ENCODE measurements at places on chromosomes 2 and 18. TPM values are rescaled to one million over a fixed set of nuclear protein-coding genes. Genes with fewer than 3 reads are reported as not detected.

GRCh38 chr2:240441993-240442411 is 6.5 kb downstream of the GPC1 start:
- no peak for DNase-seq

The PKDCC gene
- 12.9 TPM for total RNA-seq

DNA sequence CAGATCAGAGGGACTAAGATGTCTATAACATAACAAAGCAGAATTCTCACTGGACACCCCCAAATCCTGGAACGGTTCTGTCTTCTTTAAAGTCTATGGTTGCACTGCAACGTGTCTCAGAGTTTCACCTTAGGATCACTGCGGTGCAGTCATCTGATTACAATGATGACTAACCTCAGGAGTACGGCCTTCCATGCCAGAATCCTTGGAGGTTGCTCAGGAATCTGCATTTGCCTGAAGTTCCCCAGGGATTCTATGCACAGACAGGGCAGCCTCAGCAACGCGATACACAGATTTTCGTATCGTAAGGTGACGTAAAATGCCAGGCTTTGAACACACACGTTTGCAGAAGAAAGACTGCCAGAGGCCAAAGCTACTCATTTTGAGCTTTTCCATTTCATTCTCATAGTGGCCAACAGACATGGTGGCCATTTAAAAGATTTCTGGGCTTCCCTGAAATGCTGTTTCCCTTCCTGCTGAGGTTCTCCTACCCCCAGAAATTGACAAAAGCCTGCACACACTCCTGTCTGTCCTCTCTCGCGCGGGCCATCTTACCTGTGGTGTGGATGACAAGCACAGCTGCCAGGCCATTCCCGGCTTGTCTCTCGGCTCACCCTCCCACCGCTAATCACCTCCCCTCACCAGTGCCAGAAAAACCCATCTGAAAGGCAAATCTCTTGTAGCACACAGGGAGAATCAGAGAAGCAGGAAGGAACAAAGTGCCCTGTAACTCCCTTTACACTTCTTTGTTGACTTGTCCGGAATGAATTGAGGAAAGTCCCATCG is 148.8 kb downstream of the ACKR3 start:
- DNase-seq, result peak; percentile 38

The LRRTM4 gene
- total RNA-seq, result 0.29 TPM

The TMEM178A gene
- 1.3 TPM for total RNA-seq

GRCh38 chr2:40364151-40364874 is 87.6 kb downstream of the SLC8A1 start:
- no peak for DNase-seq

- DNase-seq, result no peak
Measured at GRCh38 chr2:27925766-27926472, 35.4 kb downstream of the BABAM2 start.

The ZSCAN30 gene
- 2.3 TPM for total RNA-seq

GRCh38 chr2:32806857-32807256 is 139.9 kb upstream of the LTBP1 start:
- no peak for DNase-seq

GRCh38 chr18:35322486-35323458 is 21.4 kb downstream of the ZNF24 start:
- DNase-seq, result no peak

DNA sequence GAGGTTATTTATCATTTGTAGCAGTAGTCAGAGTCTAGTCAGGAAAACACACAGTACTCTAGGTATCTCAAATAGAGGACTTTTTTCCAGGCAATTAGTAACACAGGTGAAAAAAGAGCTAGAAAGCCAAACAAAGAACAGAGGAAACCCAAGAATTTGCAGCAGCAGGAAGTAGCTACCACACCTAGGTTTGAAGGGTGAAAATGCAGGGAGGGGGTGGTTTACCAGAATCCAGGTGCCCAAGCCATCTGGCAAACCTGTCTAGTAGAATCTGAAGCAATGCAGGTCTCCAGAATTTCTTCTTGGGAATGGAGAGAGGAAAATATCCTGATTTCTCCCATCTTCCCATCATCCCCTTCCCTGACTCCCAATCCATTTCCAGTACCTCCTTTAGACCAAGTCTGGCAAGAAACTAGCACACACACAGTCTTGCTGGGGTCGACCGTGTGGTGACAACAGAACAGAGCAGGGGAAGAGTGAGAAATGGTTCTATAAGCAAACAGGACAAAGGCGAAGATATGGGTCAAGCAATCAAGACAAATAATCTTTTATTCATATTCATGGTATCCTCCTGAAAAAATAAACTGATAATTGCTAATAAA is 231.9 kb upstream of the MMADHC start:
- no peak for DNase-seq

The GPBAR1 gene
- total RNA-seq, result not detected

- DNase-seq, result no peak
Measured at GRCh38 chr2:109289504-109290222, 160.7 kb downstream of the SH3RF3 start.

DNA sequence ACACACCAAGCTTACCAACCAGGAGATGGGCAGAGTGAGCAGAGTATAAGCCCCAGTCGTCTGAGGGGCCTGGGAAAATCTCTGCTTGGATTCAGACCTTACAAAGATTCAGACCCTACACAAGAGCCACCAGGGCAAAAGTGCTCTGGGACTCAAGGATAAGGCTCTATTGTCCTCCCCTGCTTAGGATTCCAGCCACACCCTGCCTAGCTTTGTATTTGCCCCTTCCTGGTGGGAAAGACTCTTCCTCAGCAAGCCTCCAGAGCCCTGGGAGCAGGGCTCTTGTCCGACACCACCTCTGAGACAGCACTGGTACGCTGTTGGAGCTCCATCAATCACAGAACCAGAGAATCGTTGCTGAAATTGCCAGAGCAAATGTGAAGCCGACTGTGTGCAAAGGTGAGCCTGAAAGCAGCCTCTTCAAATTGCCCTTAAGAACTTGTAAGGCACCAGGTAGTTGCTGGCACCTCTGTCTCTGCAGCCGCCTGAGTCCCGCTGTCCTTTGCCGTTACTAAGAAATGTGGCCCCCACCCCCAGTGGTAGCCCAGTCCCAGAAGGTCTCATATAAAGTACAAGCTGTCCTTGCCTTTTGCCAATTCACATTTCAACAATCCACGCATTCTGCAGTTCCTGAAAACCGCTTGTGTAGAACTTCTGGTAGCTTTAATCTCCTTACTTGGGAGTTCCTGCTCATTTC is 148.7 kb downstream of the CTIF start:
- no peak for DNase-seq

DNA sequence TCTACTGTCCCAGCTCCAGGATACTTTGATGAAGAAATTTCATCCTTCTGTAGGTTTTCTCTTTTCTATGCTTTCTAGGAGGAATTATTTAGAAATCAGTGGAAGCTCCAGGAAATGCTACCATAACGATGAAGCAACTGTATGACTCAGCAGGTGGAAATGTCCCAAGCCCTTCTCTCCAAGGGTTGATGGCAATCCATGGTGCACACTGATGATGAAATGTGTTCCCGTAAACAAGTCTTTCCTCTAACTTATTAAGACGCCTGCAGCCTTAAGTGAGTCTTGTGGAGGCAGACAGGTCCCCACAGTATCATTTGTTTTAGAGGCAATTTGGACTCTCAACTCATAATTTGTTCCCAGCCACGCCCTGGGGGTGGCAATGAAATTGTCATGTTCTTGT is 777.6 kb upstream of the SOX11 start:
- DNase-seq, result no peak

GRCh38 chr2:177148477-177149154 is 64.0 kb upstream of the HNRNPA3 start:
- peak; percentile 79 for DNase-seq

The MARCHF4 gene
- 4.1 TPM for total RNA-seq

DNA sequence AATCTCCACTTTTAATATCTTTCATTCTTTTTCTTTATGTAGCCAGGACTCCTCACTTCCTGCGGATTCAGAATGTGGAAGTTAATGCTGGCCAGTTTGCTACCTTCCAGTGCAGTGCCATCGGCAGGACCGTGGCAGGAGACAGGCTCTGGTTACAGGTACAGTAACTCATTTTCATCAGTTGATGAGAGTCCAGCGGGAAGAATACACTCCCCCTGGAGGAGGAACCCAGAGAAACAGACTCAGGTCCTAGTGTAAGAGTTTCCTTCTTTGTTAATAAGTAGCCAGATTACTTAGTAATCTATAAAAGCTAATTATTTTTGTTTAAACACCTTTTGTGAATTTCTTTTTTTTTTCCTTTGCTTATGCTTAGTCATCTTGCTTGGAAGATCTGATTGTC is 359.4 kb downstream of the PTPRM start:
- DNase-seq, result no peak

DNA sequence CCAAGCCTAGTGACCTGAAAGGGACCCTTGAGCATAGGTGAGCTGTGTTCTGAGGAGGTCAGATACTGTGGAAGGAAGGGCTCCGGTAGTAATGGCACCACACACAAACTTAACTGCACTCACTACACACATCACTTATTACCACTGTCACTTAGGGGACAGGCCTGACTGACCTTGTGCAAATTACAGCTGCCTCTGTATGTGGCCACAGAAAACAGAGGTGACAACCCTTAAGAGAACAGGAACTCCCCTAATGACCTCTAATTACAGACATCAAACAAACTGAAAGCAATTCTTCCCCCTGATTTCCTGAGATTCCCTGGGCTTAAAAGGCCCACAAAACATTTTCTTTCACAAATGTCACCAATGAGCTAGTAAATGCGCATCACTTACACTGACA is 360.6 kb downstream of the RND3 start:
- no peak for DNase-seq

The ARL5A gene
- total RNA-seq, result 64.6 TPM

DNA sequence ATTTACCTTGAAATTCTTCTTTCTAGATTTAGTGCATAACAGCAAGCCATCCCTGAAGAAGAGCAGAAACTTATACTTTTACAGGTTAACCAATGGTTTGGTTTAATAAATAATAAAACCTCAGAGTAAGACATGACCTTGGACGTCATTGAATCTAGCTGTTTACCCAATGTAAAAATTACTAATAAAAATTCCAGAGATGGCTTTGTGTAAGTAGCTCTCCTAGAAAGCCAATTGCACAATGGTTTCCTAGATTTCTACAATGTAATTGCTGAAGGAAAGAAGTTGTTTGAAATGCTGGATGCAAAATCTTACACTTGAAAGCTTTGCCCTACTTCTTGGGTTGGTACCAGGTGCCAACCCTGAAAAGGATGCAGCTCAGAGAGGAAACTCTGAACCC is 1.5 kb downstream of the XDH start:
- no peak for DNase-seq

DNA sequence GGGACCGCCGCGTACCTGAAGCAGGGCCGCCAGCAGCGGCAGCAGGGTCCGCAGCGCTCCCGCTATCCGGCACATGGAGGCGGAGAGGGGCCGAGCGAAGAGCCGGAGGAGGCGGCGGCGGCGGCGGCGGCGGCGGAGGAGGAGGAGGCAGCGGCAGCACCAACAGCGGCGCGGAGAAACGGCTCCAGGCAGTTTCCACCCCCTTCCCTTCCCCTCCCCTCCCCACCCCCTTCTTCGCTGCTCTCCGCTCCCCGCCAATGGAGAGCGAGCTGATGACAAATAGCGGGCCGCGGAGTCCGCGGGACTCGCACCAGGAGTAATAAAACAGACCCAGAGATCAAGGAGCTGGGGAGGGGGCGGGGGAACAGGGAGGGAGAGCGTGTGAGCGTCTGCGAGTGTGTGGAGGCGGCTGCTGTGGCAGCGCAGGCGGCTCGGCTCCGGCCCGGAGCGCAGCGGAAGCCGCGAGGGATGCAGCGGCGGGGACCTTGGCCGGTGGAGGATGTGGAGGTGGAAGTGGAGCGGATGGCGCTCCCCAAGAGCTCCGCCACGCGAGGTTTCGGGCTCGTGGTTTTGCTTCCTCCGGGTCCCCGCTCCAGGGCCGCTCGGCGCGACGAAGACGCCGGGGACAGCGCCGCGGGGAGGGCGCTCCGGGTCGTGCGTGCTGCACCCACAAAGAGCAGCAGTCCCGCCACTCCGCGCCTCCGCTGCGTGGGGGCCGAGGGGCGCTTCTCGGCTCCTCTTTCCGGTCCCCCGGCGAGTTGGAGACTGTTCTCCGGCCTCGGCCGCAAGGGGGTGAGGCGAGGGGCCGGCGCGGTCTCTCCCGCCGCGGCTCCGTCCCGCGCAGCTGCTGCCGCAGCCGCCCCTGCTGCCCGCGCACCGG is at the start of gene CDH2:
Gene CDH2, minus strand, starts transcription at position 183 of the 880 bp plus-strand sequence. Its CDS starts 108 bp downstream, at position 75.
- DNase-seq, result peak; percentile 92

The NEU2 gene
- not detected for total RNA-seq

The CRACDL gene
- 1.3 TPM for total RNA-seq

DNA sequence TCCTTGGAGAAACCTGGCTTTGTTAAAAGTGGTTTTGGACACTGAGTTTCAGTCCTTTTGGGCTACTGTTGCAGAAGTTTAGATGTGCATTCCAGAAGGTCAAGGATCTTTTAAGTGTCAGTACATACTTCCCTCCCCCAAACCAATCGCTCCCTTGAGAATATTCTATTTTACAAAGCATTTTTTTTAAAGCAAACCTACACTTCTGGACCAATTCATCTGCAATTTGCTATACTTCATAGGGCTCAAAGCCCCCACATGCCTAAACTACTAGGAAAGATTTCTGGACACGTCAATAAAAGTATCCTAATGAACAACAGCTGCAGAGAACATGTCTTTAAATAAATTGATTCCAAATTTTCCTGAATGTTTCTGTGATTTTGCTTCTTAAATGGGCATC is 157.6 kb downstream of the RDH14 start:
- no peak for DNase-seq

The ABCG5 gene
- not detected for total RNA-seq

DNA sequence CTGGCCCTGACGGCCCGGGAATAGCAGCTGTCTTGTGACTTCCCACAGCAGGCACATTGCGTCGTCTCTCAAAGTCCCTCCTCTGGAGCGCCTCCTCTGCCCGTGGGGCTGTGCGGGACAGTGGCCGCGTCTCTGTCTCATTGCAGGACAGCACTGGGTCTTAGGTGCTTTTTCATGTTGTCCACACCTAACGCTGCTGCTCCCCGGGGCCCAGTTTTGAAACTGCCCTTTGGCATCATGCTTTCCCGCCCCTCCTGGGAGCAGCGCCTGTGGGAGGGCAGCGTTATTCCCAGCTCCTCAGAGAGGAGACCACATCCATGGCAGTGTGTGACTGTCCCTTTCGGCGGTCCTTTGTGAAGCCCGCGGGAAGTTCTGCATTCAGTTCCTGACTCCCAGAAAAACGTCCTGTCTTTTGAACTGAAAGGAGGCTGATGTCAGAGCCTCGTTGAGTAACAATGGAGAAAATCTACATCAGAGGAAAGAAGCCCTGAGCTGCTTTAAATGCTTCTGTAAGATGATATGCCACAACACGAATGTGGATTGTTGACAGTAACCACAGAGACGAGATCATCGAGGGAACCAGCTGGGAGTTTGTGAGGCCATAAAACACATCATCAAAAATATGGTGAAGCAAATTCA is 226.0 kb downstream of the FAM210A start:
- DNase-seq, result peak; percentile 69

DNA sequence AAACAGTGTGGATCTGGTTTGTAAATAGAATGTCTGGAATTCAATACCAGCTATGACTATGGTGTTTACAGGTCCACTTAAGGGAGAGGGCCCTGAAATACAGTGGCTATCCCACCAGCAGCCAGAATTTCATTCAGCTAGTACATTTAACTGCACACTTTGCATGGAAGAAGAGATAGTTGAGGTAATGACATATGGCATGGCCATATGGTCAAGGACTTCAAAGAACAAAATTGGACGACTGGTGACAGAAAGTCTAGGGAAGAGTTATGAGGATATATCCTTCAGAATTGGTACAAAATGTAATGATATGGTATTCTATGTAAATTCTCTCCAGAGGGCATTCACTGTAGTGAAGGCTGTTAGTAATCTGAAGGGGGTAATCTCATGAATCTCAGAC is 105.0 kb downstream of the IKZF2 start:
- DNase-seq, result no peak
